ENCODE measurements at places on chromosomes 16 and 17.
A peak's percentile ranks its signal among the peaks of the same experiment; 100 is the strongest.

DNA sequence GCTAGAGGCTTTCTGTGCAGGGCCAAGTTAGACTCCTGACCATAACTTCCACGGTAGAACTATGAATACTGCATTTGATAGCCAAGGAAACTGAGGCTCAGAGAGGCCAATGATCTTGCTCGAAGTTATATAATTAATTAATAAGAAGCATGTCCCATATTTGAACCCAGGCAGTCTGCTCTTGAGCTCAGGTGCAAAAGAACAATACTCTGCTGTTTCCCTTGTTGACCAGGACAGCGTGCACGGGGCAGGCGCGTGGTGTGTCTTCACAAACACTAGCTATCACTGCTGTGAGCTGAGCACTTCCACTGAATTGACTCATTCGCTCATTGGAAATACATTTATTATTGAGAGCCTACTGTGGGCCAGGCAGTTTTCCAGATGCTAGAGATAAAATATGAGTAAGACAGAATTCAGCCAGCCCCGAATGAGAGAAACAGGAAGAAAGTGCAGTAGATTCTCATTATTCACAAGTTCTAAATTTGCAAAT lies 1.6 kb downstream of the CHD9 start:
- no peak for DNase-seq

GRCh38 chr17:1083451-1084187 lies 86.7 kb downstream of the TIMM22 start:
- DNase-seq: no peak

GRCh38 chr16:8849411-8850011 lies 19.3 kb downstream of the CARHSP1 start:
- no peak for DNase-seq

GRCh38 chr17:41520821-41521521 lies 2.3 kb upstream of the KRT15 start:
- no peak for DNase-seq

GRCh38 chr17:41308251-41308917 lies 725 bp downstream of the KRTAP16-1 start:
- peak; percentile 58 for DNase-seq

DNA sequence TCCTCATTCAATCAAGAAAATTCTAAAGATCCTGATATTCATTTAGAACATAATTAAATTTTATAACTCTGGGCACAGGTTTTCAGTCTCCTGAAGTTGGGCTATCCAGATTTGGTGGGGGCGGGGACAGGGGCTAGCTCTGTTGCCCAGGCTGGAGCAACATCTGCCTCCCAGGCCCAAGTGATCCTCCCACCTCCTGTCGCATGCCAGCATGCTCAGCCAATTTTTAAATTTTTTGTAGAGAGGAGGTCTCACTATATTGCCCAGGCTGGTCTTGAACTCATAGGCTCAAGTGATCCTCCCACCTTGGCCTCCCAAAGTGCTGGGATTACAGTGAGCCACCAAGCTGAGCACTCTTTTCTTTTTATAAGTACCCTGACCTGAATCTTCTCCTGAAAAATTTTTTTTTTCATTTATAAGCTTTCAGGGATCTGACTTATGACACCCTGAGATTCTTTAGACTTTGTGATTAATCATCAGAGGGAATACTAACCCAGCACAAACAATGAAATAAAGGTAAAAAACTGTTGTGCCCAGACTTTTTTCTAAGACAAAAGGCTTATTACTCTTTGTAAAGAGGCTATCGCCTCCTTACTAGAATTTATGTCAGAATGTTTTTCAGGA lies 62.6 kb downstream of the TUBD1 start:
- no peak for DNase-seq

- no peak for DNase-seq
Observed at GRCh38 chr16:78795433-78795832, 696.0 kb downstream of the WWOX start.

- DNase-seq: no peak
Observed at GRCh38 chr16:63938661-63939060, 1183.2 kb downstream of the CDH11 start.

- no peak for DNase-seq
Observed at GRCh38 chr16:87054856-87055255, 262.3 kb downstream of the C16orf95 start.

- no peak for DNase-seq
Observed at GRCh38 chr16:81899601-81900000, 111.7 kb downstream of the SDR42E1 start.

DNA sequence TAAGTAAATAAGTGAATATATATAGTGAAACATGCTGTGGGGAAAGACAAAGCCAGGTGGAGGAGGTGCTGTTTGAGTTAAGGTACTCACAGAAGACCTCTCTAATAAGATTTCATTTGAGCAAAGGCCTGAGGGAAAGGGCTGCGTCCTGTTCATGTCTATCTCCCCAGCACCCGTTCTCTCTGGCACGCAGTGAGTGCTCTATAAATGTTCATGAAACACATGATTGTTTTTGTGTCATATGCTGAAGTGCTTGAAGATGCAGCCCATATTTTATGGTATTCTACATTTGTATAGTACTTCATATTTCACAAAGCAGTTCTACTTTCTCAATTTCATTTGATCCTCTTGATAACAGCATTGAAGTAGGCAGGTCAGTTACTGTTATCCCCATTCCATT lies 990 bp downstream of the VWA3A start:
- no peak for DNase-seq

Measured in memory B cell (primary cell).